Endothelial cell (in vitro differentiated cells): ENCODE measurements at places on chromosomes 13 and 19. TPM values are rescaled to one million over a fixed set of nuclear protein-coding genes. Genes with fewer than 3 reads are reported as not detected.
A peak's percentile ranks its signal among the peaks of the same experiment; 100 is the strongest.

DNA sequence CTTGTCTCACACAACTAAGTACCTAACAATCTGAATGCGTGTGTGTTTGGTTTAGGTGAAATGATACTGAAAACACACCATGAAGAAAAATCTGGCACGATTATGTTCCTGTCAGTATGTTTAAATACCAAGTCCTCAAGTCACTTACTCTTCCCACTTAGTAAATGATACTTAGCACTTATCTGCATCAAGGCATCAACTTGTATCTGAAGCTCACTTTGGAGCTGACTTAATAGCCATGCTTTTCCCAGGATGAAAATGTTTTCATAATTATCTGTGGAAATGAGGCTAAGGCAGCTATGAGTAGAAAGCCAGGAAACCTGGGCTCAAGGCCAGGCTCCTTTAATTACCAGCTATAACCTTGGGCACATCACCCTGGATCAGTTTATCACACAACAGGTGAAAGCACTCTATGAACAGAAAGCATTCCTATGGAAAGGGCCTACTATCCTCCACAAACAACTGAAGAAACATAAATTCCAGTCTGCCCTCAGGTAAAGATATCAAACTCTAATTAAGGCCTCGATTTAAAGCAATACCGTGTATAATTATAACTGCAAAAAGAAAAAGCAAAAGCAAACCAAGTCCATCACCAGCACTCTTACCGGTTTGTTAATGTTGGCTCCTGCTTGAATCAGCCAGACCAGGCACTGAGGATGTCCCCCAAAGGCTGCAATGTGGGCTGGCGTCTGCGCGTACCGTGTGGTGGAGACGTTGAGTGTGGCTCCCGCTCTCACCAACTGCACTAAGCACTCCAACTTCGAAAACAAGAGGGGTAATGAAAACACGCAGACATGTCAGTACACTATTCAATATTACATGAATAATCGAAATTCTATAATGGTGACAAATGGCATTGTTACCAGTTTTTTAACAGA is 4.6 kb downstream of the ANKRD10 start:
- peak overlapping the region; percentile 22 for H3K27ac ChIP-seq
- H3K27me3 ChIP-seq = no peaks in the 10 kb centered on the region
- H3K36me3 ChIP-seq = peaks cover 25% of the 10 kb centered on the region
- H3K4me3 ChIP-seq = peak overlapping the region; percentile 21
- no peak for DNase-seq
- H3K4me1 ChIP-seq = peaks cover 49% of the 10 kb centered on the region

GRCh38 chr19:2783781-2784145 is 690 bp upstream of the SGTA start:
- peak overlapping the region; percentile 85 for H3K4me3 ChIP-seq
- H3K4me1 ChIP-seq = peaks cover 27% of the 10 kb centered on the region
- DNase-seq = no peak
- peaks cover 10% of the 10 kb centered on the region for H3K36me3 ChIP-seq
- H3K27ac ChIP-seq = peak overlapping the region; percentile 83
- H3K27me3 ChIP-seq = peaks cover 7% of the 10 kb centered on the region

PDX1 gene
- total RNA-seq = 0.59 TPM

ANKRD10 gene
- 160 TPM for total RNA-seq
